NK-92 treated with Interleukin-12 subunit alpha and Interleukin-12 subunit beta, amount 100 ng/mL, for 24 hours (cell line): ENCODE measurements at places on chromosomes 2 and 18.

GRCh38 chr2:241988146-241988545 is 118.6 kb downstream of the RTP5 start:
- no peak for DNase-seq

DNA sequence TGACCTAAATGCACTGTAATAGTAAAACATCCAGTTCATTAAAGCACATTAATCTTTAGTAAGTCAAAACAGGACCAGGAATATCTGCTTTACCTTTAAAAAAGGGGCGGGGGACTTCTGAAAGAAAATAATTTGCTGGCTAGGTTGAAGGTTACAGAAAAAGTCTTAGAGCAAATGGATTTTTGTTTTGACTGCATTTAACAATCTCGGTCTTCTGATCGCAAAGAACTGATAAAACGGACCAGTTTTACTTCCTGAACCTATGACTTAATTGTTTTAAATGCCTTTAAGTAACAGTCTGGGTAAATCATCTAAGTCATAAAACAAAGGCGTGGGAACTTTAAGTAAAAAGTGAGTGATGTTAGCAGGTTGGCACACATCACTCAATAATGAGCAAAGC is 783 bp downstream of the BUB1 start:
- DNase-seq: no peak

DNA sequence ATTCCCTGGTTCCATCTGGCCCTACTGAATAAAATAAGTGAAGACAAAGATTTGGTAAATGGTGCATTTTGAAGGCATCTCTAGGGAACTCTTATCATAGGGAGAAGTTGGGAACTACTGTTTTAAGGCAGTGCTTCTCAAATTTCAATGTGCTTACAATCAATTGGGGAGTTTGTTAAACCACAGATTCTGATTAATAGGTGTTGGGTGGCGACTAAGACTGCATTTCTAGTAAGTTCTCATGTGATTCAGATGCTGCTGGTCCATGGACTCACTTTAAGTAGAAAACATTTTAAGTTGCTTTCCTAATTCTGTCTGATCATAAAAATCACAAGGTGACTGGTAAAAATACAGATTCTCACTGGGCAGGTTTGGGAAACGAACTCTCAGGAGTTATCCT is 14.6 kb downstream of the FARSB start:
- DNase-seq: no peak

- DNase-seq: no peak
Measured at GRCh38 chr18:22167471-22168241, 1.7 kb upstream of the GATA6 start.

- DNase-seq: no peak
Measured at GRCh38 chr2:218400167-218400929, 680 bp downstream of the CTDSP1 start.

- DNase-seq: no peak
Measured at GRCh38 chr2:210901326-210901725, 344.9 kb downstream of the CPS1 start.

- no peak for DNase-seq
Measured at GRCh38 chr2:196290136-196290535, 118.8 kb upstream of the STK17B start.

DNA sequence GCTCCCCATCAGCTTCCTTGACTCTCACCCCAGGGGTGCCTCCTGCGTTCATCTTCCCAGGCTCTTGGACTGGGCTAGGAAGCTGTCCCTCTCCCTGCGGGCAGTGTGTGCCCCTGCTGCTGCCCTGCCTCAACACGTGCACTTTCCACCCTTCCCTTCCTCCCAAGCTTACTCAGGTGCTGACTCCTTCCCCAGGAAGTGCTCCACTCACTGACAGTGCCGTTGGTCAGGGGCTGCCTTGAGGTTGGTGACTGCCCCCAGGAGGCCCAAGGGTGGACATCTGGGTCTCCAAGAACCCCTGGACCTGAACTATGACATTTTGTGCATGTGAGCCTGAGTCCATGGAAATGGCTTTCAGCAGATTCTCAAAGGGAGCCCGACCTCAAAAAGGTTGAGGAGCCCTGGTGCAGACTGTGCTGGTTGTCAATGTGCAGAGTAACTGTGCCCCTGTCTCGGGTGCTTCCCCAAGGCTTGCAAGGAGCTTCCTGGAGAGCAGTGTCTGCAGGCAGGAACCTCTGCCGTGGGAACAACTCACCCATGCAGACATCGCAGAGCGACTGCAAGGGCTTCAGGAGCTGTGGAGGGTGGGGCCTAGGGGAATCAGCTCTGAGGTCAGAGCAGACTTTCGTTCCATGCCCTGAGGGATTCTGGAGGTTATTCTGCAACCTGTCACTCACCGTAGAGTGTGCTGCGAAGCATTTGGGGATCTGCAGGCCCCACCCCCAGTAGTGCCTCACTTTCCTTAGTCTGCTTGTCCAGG is 116.5 kb upstream of the MCFD2 start:
- no peak for DNase-seq

GRCh38 chr18:3594760-3595368 is 144.9 kb downstream of the TGIF1 start:
- no peak for DNase-seq

GRCh38 chr2:113187771-113188170 is 14.0 kb downstream of the PSD4 start:
- DNase-seq: no peak

GRCh38 chr18:62669225-62669624 is 46.1 kb upstream of the PHLPP1 start:
- DNase-seq: no peak

GRCh38 chr2:102147935-102148334 is 5.4 kb downstream of the IL1R1 start:
- peak; percentile 70 for DNase-seq

DNA sequence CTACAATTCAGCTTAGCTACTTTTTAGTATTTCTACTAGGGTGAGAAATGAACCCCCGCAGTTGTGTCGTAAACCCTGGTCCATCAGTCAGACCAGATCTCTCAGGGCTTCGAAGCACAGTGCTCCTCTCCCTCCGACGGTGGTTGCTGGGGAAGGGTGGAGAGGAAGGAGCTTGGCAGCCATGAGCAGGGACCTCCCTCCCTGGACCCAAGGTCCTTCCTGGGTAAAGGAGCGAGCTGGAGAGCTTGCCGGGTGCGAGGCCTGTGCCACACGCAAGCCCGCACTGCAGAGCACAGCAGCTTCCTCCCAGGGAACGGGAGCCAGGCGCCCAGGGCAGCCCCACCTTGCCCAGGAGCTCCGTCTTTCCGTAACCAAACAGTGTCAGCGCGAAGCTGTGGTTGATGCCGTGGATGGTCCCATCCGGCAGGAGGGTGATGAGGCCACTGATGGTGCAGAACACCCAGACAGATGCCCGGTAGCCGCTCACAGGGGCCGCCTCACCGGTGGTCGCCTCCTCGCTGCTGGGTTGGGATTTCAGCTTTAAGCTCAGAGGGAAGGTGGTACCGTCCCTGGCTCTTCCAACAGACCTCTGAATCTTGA is 12.5 kb downstream of the PASK start:
- DNase-seq: no peak

DNA sequence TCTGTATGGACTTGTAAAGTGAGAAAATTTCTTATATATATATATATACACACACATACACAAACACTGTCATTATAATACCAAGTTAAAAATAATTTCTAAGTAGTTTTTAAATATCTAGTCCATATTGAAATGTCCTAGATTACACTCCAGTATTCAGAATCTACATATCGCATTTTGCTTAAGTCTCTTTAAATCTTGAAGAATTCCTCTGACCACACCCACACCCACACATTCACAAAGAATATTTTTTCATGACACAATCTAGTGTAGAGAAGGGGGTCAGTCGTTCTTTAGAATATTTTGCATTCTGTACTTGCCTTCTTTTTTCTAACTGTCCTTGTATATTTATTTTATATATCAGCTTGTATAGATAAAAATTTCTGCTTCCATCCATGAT is 509.7 kb downstream of the CCDC85A start:
- no peak for DNase-seq

GRCh38 chr2:178012639-178013038 is 59.9 kb downstream of the PDE11A start:
- DNase-seq: no peak

GRCh38 chr2:72012886-72013574 is 134.6 kb downstream of the CYP26B1 start:
- DNase-seq: no peak

DNA sequence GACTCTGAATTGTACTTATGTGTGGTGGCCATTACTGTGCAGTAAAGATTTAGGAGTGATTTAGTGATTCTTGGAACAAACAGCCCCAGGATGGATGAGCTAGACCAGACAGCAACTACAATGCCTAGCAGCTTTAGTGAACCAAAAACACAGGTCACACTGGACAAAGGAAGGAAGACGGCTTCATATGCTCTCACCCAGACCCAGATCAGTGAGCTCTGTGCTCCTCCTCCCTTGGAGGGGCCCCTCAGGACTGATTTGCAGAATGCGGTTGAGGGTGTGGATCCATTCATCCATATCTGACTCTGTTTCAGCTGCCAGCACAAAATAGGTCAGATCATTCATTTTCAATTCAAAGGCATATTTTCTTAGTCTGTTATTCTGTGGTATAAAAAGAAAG is 159.7 kb upstream of the CCDC195 start:
- no peak for DNase-seq

GRCh38 chr18:79693561-79694205 is 14.1 kb downstream of the CTDP1 start:
- no peak for DNase-seq

- DNase-seq: no peak
Measured at GRCh38 chr2:58866040-58866439, 624.9 kb upstream of the FANCL start.

- DNase-seq: no peak
Measured at GRCh38 chr2:217220228-217221013, 360.6 kb upstream of the TNP1 start.

DNA sequence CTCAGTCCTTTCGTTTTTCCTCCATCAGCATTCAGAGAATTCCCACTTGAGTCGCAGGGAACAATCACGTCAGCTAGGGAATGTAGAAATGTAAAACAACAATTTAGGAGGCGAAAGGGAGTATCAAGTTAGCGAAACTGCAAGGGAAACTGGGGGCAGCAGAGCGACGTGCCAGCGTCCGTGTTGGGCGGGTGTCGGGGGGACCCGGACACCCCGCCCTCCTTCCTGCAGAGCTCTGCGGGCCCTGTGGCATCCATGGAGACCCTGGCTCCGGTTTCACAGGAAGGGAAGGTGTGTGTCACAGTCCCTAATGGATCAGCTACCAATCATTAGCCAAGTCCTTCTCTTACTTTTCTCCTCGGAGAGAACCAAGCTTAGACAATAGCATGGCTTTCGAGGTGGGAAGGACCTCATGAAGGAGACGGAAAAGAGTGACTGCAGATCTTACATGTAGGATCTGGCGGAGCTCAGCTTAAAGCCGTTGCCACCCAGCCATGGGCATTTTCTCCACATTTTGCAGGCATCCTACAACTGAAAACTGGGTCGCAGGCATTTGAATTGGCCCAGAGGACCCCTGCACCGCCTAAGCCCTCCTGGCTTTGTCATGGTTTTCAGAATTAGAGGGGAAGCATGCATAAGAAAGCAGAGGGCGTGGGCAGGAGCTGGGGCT is 33.7 kb downstream of the SOX11 start:
- DNase-seq: no peak

- no peak for DNase-seq
Measured at GRCh38 chr18:195651-196050, 37.3 kb downstream of the USP14 start.

DNA sequence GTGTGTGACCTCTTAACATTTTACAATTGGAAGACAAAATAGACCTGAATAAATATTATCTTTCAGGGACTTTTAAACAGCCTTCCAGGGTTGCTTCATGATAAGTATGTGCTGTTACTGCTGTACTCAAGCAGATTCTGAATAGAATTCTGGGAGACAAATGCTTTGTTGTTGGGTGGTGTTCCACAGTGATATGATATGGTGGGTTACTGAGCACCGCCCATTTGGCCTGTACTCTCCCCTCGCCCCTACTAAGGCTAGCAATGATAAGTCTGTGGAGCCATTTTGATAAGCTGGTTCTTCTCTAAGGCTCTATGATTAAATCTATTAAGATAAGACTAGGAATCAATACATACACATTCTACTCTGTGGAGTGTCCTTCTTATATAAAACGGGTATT is 89.8 kb upstream of the ITGA4 start:
- no peak for DNase-seq

DNA sequence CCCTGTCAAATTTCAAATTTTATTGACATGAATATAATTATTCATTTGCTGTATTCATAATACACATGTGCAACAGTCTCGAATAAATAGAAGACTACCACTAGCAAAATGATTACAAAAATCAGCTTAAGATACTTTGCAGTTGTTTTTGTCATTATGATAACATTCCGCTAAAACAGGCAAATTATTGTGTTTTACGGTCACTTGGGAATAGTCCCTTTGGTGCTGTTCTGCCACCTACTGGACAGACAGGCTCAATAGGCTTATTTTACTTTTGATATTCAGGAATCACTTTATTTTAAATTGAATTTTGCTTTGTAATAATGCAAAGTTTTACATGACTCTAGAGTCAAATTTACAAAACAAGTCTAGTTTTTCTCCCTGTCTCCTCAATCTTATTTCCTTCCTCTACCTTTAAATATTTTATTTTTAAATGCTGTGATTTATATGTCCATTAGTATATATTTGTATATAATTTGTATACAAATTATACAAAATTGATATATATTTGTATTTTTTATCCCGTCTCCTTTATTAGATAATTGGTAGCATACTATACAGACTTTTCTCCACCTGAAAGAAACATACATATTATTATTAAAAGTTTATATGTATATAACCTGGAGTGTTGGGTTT is 456.3 kb downstream of the DLGAP1 start:
- DNase-seq: no peak

DNA sequence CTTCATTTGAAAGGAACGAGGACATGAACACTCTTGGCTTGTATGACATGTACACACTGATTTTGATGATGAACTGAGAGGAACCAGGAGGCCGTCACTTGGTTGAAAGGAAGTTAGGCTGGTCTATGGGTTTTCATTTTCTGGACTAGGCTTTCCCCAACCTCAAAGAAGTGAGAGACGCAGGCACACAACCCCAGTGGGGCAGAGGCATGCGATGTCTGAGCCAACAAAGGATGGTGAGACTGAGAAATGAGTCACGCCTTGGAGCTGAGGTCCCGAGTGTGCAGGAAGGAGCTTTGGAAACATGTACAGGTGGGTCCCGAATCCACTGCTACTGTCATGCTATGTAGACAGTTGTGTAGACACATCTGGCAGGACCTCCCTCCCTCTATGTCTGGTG is 24.1 kb downstream of the SIGLEC15 start:
- DNase-seq: no peak

GRCh38 chr2:172931918-172932520 is 143.6 kb upstream of the MAP3K20 start:
- DNase-seq: no peak

GRCh38 chr18:76139844-76140243 is 355.2 kb downstream of the ZNF516 start:
- no peak for DNase-seq
